ENCODE measurements at places on chromosomes 3 and 15.

DNA sequence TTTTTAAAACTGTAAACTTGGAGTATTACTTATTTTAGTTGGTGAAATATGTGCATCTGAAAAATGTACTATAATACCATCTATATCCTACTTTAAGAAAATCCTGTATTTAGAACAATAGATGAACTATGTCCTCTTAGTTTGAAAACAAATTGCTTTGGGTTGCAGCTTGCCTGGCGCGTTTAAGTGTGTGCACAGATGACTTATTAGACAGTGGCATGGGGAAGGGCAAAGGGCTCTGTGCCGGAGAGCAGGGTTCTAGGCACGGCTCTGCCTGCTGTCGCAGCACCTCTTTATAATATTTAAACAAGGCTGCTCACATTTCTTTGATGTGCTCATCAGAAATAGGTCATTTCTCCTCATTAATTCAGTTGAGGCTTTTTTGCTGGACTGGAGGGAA is 10.0 kb downstream of the PXK start:
- no peak for DNase-seq

DNA sequence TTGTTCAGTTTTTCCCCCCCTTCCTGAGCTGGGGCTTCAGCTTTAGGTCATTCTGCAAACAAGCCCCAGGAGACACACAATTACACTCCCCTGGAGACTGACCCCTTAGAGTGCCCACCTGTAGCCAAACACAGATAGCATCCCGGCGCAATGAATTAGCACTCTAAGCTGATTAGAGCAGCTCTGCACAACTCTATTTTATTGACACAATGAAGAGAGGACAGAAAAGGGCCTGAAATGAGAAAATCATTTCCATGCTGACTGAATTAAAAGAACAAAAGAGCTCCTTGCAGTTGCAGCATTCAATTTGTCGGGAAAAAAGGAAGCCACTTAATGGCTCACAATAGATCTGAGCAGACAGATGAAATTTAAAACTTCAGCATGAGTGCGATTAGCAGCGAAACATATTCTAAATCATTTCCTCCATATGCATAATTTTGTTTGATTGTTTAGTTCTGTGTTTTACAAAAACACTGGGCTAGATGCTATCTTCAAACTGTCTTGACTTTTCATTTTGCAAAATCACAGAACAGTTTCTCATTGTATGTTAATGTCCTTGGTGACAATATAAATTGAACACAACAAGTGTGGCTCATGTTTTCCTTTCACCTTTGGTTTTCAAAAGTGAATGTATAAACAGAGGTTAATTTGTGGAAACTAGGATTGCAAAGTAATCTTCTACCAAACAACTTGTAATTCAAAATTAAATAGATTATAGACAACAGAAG is 308.6 kb downstream of the MECOM start:
- no peak for DNase-seq

DNA sequence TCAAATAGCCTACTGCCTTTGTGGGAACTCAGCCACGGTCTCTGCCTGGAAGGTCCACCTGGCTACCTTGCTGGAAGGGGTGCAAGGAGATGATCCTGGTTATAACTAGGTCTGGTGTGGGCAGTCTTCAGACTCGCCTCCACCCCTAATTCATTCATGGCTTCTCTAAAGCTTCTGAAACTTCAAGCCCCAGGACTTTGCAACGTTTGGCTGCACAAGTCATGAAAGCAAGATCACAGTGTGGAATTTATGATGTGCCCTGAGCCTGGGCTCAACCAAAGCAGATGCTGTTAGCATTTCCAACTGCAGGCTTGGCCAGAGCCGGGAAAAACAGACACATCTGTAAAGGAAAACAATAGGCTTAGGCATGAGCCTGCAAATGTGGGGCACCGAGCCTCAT is 200.4 kb upstream of the WNT5A start:
- DNase-seq = no peak

GRCh38 chr3:53730576-53730975 is 115.6 kb downstream of the CHDH start:
- no peak for DNase-seq

DNA sequence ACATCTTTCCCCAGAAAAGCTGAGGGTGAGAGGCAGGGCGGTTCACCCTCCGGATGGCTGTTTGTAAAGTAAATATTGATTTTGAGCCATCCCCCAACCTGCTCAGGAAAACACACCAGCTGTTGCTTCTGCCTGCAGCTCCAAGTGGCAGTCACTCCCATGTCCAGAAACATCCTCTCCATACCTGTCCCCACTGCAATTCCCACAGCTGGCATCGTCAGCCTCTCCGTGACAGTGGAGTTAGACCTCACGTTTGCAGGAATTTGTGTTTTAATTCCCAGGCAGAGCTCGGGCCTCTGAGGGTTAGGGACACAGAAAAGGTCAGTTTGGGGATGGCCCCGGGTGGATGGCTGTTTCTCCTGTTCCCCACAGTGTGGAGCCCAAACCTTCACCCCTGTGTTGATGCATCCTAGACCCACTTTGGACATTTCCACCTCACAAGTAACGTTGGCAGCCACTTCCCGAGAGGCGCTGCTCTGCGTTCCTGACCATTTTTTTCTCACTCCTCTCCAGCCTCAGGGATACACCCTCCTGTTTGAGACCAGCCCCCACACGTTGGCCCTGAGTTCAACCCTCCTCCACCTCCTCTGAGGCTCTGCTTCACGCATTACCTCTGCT is 11.8 kb upstream of the FAM174B start:
- no peak for DNase-seq

DNA sequence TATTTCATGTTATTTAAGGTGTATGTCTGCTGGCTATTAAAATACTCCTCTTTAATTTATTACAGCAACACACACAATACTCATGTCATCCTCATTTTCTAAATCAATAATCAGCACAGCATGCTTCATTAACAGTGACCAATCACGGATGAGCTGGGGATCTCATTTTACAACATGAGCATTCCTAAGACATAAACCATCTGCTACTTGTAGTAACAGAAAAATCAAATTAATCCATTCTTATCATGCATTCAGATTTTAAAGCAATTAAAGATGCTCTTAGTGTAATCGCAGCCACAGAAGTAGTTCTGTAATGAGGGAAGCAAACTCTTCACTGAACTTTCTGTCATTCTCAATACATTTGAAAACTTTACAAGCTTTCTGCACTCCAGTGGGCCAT is 191.1 kb downstream of the TBC1D5 start:
- no peak for DNase-seq

GRCh38 chr15:68559345-68560310 is 19.2 kb upstream of the CORO2B start:
- DNase-seq = peak; percentile 58

- DNase-seq = no peak
These were observed 108.0 kb downstream of the IL1RAP start for GRCh38 chr3:190621927-190622326.

DNA sequence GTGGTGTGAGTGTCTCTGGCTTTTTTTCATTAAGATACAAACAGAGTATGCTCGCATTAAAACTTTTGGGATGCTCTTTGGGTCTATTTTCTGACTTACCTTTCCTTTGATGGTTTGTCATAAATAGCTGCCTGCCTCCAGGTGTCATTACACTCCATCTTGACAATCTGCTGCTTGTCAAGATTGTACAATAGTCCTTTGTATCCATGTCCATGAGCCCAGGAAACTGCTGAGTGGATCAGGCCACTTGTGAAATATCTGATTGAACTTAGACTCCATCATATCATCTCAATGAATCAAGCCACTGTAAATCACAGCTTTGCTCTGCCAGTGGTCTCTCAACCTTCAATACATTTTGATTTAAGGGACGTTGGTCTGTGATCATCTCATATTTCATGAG is 135.2 kb downstream of the ECT2 start:
- DNase-seq = no peak

- no peak for DNase-seq
These were observed 11.1 kb downstream of the ATOSA start for GRCh38 chr15:52668133-52668532.

DNA sequence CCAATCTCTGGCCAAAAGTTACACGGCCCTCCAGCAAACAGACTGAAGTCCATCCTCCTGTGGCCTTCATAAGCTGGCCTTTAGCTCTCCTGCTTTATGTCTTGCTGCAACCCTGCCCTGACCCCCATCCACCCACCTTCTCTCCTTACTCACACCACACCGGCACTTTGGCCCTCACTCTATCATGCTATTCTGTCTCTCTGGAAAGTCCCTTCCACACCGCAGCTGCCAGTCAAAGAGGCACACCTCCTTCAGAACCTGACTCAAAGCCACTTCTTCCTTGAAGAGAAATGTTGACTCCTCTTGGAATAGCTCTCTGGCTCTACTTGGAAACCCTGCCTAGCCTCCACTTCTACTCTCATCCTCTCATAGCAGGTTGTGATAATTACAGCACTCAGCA is 4.5 kb downstream of the GPR156 start:
- no peak for DNase-seq

GRCh38 chr15:90774731-90775514 is 57.8 kb downstream of the BLM start:
- DNase-seq = no peak

DNA sequence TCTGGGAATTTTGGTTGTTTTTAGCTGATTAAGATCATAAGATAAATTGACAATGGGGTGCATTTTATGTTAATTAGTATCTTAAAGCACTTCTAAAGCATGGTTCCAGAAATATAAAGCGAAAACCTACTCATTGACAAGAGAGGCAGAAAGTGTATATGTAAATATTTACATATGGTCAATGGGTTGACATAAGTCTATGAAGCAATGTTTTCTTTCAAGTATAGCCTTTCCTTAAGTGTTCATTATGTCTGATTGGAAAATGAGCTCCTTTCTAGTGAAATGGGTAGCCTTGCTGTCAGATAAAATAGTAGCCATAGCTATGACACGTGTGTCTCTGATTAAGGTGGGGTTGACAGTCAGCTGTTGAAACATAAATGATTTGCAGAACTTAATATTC is 365.2 kb upstream of the AGTR1 start:
- DNase-seq = no peak

DNA sequence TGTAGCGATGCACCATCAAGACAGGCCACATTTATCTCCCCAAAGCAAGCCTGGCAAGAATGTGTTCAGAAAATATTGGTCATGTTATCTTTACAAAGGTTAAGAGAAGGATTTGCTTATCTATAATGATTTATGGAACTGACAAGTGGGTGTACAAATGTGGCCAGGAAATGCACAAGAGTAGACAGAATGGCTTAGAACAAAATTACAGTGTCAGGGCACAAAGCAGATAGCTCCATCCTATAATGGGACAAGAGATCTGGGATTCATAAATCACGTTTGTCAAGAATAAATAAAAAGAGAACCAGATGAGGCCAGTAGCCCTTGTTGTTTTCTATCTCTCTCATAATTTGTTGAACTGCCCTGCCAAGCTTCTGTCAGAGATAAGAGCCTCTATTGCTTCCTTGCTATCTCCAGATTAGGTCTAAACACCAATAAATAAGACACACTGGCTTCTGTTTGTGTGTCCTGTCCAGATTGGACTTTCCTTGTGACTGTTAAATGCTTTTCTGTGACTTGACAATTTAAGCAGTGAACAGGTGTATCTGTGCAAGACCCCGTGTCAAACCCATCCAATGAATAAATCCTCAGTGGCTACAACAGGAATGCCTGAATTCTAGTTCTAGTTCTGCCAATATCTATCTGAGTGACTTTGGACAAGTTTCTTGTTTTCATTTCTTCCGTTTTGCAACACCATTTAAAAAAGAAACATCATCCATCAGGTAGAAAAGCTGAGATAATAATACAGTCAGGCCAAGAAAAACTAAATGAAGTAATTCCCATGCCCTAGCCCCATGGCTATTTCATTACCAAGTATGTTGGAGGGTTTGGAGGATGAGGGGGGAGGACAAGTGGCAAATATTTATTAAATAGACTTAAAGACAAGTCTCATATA is 157.2 kb downstream of the DCLK3 start:
- DNase-seq = no peak

- no peak for DNase-seq
These were observed 69.1 kb downstream of the P3H2 start for GRCh38 chr3:190051641-190052040.

DNA sequence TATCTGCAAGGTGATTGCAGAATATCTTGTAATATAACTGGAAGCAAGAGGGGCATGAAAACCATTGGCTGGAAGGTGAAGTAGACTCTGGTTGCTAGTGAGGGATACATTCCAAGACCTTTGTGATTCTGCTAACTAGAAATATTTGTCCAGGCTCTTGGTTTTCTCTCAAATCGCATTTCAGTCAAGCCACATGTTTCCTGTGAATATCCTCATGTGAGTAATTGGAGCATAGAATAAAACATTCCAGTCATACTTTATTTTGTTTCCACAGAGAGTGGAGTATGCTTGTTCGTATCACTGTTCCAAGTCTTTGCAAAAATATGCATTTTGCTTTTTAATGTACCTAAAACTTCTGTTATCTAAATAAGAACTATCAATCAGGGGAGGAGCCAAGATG is 850.0 kb downstream of the EPHA3 start:
- no peak for DNase-seq

GRCh38 chr3:109982201-109982600 is 644.9 kb upstream of the DPPA4 start:
- DNase-seq = no peak

- no peak for DNase-seq
These were observed 152.1 kb upstream of the TBC1D5 start for GRCh38 chr3:17894434-17895060.

- no peak for DNase-seq
These were observed 101.2 kb downstream of the PLCH1 start for GRCh38 chr3:155643581-155644165.

GRCh38 chr3:49132437-49133225 is at the start of gene LAMB2:
Gene LAMB2, minus strand, starts transcription at chr3:49133050. Its CDS starts 183 bp downstream, at chr3:49132867.
- DNase-seq = no peak

- DNase-seq = no peak
These were observed 95.2 kb upstream of the UBE2E1 start for GRCh38 chr3:23710555-23710954.

- no peak for DNase-seq
These were observed 29.3 kb upstream of the TPM1 start for GRCh38 chr15:63013052-63013808.

GRCh38 chr15:66515901-66516322 is 10.8 kb downstream of the ZWILCH start:
- DNase-seq = no peak

- no peak for DNase-seq
These were observed 49.8 kb upstream of the SSR3 start for GRCh38 chr3:156604642-156605144.

- DNase-seq = no peak
These were observed 41.9 kb downstream of the CACNA1D start for GRCh38 chr3:53536282-53536681.

DNA sequence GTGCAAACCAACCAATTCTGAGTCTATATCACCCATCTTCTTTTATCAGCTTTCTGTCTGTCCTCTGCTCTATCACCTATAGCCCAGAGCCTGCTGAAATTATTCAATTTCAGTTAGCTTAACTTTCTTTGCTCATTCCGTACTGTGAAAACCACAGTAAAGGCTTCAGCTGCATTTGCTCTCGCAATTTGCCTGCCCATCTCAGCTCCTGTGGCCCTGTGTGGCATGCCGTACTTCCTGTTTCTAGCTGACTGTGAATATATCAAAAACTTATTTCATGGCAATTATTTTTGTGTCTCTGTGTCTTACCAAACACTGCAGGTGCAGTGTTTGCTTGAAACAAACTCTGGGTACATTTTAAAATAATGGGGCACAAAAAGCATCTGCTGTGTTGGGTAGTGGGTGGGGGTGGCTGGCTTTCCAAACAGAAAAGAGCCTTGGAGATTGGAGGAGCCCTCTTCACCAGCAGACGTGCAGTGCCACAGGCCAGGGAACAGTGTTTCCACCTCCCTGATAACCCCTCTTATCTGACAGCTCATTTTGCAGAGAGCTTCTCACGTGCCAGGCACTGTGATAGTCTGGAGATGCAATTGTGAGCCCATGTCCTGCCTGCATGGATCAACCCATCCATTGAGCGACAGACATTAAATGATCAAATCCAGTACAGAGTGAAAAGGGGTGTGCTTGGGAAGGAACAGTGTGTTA is 45.2 kb downstream of the GASK1A start:
- DNase-seq = peak; percentile 33
